ENCODE measurements at places on chromosomes 16 and 17. TPM values are rescaled to one million over a fixed set of nuclear protein-coding genes. Genes with fewer than 3 reads are reported as not detected.

GRCh38 chr17:29827179-29827578 is 102.8 kb downstream of the SSH2 start:
- no peak overlapping the region for H3K27ac ChIP-seq
- H3K27me3 ChIP-seq, result no peaks in the 10 kb centered on the region
- no peak overlapping the region for H3K4me3 ChIP-seq
- H3K4me1 ChIP-seq, result peaks cover 23% of the 10 kb centered on the region
- no peaks in the 10 kb centered on the region for H3K36me3 ChIP-seq

DNA sequence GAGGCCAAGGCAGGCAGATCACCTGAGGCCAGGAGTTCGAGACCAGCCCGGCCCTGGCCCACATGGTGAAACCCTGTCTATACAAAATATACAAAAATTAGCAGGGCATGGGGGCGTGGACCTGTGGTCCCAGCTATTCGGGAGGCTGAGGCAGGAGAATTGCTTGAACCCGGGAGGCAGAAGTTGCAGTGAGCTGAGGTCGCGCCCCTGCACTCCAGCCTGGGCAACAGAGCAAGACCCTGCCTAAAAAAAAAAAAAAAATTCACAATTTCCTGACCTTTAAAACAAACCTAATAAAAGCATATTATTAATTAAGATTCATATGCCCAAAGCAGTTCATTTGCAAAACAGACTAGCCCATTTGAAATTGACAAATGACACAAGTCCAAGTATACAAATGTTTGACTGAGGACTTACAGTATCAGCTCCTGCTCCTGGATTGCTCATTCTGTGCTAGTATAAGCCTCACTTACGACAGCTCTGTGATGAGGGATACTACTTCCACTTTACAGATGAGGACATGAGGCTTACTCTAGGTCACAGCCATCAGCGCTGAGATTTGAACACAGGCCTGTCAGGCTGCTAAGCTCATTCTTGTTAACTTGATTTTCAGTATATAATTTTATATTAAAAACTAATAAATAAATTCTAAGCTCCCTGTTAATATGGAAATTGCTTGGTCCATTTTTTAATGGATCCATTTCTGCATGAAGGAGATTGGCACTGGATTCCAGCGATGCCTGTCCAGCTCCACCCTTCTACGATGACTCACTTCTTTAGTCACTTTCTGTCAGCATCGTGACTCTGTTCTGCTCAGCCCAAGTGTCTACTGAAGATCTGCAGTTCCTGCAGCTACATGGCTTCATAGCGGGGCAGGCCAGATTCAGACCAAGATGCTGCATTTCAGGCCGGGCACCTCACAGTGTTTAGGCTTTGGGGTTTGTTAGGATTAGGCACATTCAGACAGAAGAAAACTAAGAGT is 88.2 kb downstream of the WDR59 start:
- no peak overlapping the region for H3K27ac ChIP-seq
- no peak for DNase-seq
- no peaks in the 10 kb centered on the region for H3K4me1 ChIP-seq
- H3K4me3 ChIP-seq, result no peak overlapping the region
- peaks cover 27% of the 10 kb centered on the region for H3K36me3 ChIP-seq

GRCh38 chr16:89171216-89172170 is at the start of gene CDH15:
Gene CDH15 (plus strand): TSS chr16:89171748. CDS start chr16:89171832, 84 bp downstream.
- no peaks in the 10 kb centered on the region for H3K36me3 ChIP-seq
- peaks cover 57% of the 10 kb centered on the region for H3K27me3 ChIP-seq
- H3K4me3 ChIP-seq, result peak within 1 kb of the TSS; percentile 30
- DNase-seq, result peak; percentile 94
- H3K4me1 ChIP-seq, result peaks cover 69% of the 10 kb centered on the region

- peaks cover 6% of the 10 kb centered on the region for H3K4me1 ChIP-seq
- H3K27ac ChIP-seq, result no peak overlapping the region
- H3K27me3 ChIP-seq, result no peaks in the 10 kb centered on the region
These were observed 12.2 kb downstream of the N4BP1 start for GRCh38 chr16:48597563-48598387.

DNA sequence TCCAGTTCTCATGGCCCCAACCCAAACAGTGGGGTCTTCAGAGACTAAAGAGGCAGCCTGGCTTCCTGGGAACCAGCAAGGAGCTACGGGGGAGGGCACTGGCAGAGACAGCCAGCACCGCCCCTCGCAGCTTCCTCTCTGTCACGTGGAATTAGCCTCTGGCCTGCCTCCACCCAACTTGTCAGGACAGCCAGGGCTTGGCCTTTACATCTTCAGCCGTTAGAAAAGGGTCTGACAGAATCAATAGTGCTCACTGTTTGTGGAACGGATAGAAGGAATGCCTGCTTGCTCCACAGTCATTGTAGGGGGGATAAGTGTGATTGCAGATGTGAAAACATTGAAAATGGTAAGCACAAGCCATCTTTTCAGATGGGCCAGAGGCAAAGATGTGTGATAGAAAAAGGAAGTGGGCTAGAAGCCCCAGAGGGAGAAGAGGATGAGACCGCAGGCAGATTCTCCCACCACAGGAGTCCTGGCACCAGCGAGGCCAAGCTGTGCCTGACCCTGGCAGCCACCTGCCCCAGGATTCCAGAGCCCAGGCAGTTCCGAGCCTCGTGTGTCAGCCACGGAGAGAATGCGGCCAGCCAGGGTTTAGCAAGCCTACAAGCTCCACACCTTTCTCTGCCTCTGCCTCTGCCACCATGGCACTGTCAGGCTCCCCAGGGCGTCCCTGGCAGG is 18.6 kb downstream of the GRIN2C start:
- H3K4me3 ChIP-seq, result no peak overlapping the region
- 0 out of 3 replicates have a peak, but pooled peaks cover 3% of the 10 kb centered on the region for H3K36me3 ChIP-seq
- H3K4me1 ChIP-seq, result peaks cover 16% of the 10 kb centered on the region
- H3K27ac ChIP-seq, result no peak overlapping the region
- DNase-seq, result peak; percentile 28

DNA sequence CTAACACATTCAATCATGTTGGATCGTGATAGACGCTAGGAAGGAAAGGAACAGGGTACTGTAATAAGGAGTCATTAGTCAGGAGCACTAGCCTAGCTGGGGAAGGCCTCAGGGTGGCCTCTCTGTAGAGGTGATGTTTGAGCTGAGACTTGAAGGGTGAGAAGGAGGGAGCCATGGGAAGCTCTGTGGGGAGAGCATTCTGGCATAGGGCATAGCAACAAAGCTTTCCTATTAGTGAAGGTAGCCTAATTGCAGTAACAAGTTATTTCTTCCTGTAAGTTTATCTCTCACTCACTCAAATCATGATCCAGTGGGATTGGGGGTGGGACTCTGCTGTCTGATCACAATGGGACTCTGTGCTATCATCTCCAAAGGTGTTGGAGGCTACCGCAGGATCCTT is 16.1 kb downstream of the PLCG2 start:
- DNase-seq, result no peak
- peaks cover 19% of the 10 kb centered on the region for H3K27me3 ChIP-seq
- H3K4me1 ChIP-seq, result no peaks in the 10 kb centered on the region
- H3K4me3 ChIP-seq, result no peak overlapping the region
- no peaks in the 10 kb centered on the region for H3K36me3 ChIP-seq

GRCh38 chr16:89374393-89374960 is 115.9 kb downstream of the ANKRD11 start:
- no peaks in the 10 kb centered on the region for H3K27me3 ChIP-seq
- H3K4me3 ChIP-seq, result no peak overlapping the region
- peaks cover 37% of the 10 kb centered on the region for H3K4me1 ChIP-seq
- peaks cover 21% of the 10 kb centered on the region for H3K36me3 ChIP-seq

- no peak overlapping the region for H3K4me3 ChIP-seq
- no peaks in the 10 kb centered on the region for H3K4me1 ChIP-seq
- no peak for DNase-seq
- H3K27ac ChIP-seq, result no peak overlapping the region
- peaks cover 19% of the 10 kb centered on the region for H3K36me3 ChIP-seq
- H3K27me3 ChIP-seq, result no peaks in the 10 kb centered on the region
These were observed 79.6 kb upstream of the CACNG5 start for GRCh38 chr17:66755101-66755943.

GRCh38 chr16:87043231-87044031 is 273.8 kb downstream of the C16orf95 start:
- H3K4me1 ChIP-seq, result no peaks in the 10 kb centered on the region
- H3K27me3 ChIP-seq, result peaks cover 67% of the 10 kb centered on the region
- no peak overlapping the region for H3K4me3 ChIP-seq
- no peak overlapping the region for H3K27ac ChIP-seq
- DNase-seq, result no peak

SLC38A8 gene
- not detected for total RNA-seq

RABEP2 gene
- total RNA-seq, result 18.4 TPM

CBX2 gene
- total RNA-seq, result 13.0 TPM

TNP2 gene
- not detected for total RNA-seq

NAGLU gene
- 40.1 TPM for total RNA-seq

MYOCD gene
- not detected for total RNA-seq

PRR35 gene
- total RNA-seq, result not detected

KRTAP4-9 gene
- total RNA-seq, result not detected

RAB11FIP3 gene
- 48.4 TPM for total RNA-seq

NPIPB4 gene
- total RNA-seq, result 18.8 TPM
